Stimulated activated CD8-positive, alpha-beta memory T cell treated with anti-CD3 and anti-CD28 coated beads, Interleukin-7, amount 100 ng/mL, for 24 hours (primary cell): ENCODE measurements at places on chromosomes 1 and 21.

DNA sequence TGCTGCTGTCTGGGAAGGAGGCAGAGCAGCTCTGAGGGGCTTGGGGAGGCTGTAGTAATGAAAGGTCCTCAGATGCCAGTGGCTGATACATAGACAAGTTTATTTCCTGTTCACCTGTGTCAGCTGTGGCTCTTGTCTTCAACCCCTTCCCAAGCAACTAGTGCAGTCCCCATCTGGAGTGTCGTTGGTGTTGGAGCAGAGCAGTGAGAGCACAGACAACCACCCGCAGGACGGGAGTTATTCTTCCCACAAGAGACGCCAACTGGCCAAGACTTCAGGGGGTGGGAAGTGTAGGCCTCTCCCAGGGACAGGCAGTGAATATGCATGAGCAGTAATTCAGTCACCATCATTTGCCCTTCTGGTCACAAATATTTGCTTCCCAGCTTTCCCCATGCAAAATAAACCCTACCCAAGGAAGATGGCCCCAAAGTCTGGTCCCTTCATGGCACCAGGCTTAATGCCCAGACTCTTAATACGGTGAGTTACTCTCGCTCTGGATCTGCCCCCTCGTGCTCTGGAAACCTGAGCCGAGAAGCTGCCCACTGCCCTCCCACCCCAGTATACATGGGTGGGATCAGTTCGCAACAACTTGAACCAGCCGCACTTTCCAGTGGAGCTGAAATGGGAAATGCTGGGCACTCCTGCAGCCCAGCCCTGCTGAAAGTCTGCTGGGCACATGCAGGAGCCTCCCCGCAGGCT lies 153.5 kb upstream of the COL6A1 start:
- DNase-seq: no peak

DNA sequence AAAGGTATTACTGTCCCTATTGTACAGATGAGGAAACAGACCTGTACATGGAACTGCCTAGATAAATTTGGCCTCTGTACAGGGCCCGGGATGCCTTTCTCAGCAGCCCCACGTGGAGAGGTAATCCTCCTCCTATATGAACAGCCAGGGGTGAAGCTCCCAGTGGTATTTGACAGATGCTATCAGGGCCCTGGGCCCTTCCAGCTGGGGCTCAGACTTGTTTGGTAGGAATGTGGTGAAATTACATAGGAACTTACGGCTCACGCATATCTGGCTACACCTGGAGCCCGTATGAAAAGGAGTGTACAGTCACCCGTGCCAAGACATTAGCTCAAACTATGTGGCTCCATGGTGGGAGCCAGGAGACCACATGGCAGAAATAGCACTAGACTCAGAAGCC lies 24.8 kb upstream of the TCEA3 start:
- DNase-seq: no peak

GRCh38 chr1:208741296-208741695 lies 497.1 kb upstream of the PLXNA2 start:
- no peak for DNase-seq

DNA sequence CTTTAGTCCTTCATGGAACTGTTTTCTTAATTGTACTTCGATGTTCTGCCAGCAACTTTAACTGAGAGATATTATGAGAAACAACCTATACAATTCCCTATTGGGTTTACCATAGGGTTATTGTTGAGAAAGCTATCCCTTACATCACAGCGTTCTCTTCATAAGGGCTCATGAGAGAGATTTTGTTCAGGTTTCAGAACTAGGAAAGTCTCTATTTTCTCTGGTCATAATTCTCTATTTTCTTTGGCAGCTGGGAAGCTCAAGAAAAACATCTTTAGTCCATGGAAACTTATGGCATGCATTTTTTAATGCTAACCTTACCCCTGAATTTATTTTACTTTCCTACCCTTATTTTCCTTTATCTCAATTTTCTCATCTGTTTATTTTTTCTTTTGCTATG lies 38.2 kb downstream of the NMNAT2 start:
- no peak for DNase-seq

DNA sequence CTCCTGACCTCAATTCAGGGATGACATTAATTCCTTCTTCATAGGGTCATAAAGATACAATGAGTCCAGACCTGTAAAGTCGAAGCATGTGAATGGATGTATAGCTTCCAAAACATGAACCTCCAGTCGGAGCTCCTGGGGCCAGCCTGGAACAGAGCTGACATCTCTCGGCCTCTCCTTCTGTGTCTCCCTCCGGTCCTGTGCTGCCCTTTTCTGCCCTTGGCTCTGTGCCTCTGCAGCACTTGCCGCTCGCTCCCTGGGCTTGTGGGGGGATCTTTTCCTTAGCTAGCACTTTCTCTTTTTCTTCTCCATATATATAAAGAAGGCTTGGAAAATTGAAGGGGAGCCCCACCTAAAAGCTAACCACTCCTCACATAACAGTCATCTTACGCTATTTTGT lies 42.5 kb downstream of the TMCC2 start:
- no peak for DNase-seq

- no peak for DNase-seq
These were observed 155.0 kb upstream of the EDN2 start for GRCh38 chr1:41639332-41639936.

DNA sequence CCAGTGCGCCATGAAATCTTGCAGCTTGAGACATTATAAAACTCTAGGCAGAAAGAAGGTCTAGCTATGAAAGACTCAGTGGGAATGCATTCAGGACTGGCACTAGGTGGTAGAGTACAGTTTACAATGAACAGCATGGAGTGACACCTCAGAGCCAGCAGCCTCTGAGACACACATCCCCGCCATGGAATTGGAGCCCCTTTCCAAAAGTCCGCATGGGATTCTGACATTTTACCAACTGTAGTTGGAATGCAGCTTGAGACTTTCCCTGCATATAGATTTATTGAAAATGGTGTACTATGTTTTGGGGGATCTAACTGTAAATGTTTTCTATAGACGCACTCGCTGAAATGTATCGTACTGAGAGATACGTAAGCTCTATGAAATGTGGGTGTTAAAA lies 116.3 kb downstream of the ZSCAN20 start:
- DNase-seq: no peak

DNA sequence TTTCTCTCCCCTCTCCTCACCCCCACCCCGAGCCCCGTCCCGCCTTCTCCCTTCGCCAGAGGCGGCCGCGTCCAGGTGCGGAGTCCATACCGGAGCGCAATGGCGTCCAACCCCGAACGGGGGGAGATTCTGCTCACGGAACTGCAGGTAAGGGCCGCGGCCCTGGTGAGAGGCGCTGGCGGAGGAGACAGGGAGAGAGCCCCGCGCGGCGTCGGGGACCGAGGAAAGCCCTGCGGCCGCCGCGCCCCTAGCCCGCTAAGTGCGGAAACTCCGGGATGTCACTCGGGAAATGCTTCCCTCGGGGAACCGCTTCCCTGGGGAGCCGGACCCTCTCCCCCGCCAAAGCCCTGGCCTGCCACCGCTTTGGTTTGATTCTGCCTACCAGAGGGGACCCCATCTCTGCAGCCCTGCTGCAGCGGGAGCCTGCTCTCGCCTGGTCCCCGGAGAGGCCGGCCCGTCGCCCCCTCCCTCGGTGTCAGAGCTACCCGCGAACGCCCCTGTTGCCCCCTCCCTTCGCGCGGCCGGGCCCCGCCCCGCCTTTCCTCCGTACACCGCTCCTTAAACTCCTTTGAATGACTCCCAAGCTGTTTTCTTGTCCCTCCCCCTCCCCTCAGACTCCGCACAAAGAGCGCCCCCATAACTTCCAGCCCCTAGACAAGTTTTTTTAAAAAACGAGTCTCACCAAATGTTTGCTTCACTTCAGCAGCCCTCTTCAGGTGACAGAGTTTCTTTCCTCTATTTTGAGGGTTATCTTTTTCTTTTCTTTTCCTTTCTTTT lies 597 bp downstream of the PKN2 start:
- DNase-seq: peak; percentile 29

DNA sequence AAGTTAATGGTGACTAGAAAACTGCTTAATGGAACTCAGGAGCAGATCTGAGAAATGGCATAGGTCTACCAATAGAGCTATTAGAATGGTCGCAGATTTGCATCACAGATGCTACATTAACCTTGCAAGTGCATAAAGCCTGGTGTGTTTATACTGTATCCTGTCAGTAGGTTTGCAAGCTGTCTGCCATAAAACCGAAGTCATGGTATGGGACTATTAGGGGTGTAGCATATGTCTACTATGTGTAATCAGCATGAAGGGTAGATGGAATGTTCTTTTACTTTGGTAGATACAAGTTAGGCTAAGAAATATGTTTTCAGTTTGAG lies 574.2 kb upstream of the ADGRL2 start:
- no peak for DNase-seq

GRCh38 chr1:201212461-201213055 lies 21.9 kb downstream of the IGFN1 start:
- DNase-seq: no peak

DNA sequence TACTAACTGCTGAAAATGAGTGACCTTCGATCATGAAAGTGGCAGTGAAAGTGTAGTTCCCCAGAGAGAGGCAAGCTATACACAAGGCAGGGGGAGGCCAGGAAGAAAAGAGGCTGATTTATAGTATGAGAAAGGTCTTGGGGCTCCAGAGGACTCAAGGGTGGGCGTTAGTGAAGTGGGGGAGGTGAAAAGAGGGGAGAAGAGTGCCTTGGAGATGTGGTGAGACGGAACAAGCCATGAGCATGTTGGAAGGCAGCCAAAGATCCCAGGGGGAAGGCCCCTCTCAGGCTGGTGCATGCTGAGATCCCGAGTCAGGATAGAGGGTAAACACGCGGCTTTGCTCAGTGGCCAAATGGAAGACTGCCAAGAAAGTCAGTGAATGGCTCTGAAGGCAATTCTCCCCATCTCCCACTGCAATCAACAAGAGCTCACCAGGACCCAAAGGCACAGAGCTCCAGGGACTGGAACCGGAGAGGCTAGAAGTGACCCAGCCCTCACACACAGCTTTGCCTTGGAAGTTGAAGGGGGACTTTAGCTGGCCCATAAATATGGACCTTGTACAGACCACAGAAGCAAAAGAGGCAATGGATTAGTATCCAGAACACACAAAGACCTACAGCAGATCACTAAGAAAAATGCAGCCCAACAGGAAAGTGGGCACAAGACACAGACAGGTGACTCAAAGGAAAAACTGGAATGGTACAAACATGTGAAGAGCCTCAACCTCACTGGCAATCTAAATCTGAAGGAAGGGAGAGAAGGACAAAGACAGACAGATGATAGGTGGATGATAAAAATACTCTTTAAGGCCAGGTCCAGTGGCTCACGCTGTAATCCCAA lies 49.6 kb downstream of the HSF2BP start:
- no peak for DNase-seq

GRCh38 chr1:240927821-240928220 lies 315.9 kb upstream of the GREM2 start:
- DNase-seq: no peak

- no peak for DNase-seq
These were observed 5.9 kb downstream of the CEP85 start for GRCh38 chr1:26239936-26240335.
